ENCODE measurements at places on chromosomes 6 and 20.
A peak's percentile ranks its signal among the peaks of the same experiment; 100 is the strongest.

DNA sequence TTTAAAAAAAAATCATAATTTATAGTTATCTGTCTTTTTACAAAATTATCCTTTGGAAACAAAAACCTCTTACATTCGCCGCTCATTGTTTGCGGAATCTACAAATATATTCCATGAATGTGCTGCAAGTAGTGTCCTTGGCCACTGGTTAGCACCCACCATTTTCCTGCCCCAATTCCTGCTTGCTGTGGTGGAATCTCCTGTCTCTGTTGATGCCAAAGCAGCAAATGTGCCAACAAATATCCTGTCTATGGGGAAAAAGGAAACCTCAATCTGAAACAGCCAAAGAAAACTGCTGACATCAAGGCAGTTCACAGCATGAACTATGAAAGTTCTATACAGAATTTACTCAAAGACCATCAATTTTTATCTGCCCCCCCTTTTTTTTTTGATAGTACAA lies 603.6 kb downstream of the COL12A1 start:
- no peak for DNase-seq
- H3K27ac ChIP-seq: no peak overlapping the region
- no peaks in the 10 kb centered on the region for H3K4me1 ChIP-seq

DNA sequence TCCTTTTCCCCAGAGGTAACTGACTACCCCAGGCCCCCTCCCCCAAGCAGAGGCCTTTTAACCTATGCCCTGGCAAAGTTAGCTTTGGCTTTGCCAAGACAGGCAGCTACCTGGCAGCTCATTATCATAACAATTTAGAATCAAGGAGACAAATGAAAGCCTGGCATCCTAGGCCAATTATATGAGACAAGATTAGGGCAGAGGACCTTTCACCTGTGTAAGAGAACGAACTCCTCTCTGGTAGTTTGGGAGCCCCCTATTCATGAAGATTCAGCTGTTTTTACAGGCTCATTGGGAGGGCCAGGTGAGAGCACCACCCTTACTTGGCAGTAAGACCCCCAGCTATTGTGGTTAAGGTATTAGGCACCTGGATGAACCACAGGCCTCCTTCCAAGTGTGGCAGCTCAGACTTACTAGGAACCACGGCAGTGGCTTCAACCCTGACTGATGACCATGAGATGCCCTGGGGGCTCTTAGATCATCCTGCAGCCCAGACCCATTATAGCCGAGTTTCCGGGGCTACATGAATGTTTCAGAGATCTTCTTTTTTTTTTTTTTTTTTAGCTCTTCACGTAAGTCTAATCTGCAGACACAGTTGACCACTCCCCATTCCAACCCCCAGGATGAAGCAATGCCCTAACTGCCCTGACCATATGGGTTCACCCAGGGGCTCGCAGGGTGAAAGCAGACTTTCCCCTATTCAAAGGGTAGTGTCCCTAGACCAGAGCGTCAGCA lies 56.2 kb downstream of the RAB44 start:
- peaks cover 7% of the 10 kb centered on the region for H3K4me1 ChIP-seq
- no peaks in the 10 kb centered on the region for H3K27me3 ChIP-seq
- H3K27ac ChIP-seq: no peak overlapping the region
- no peak overlapping the region for H3K4me3 ChIP-seq

- no peaks in the 10 kb centered on the region for H3K27me3 ChIP-seq
- no peak for DNase-seq
- no peaks in the 10 kb centered on the region for H3K4me1 ChIP-seq
- no peak overlapping the region for H3K27ac ChIP-seq
- no peak overlapping the region for H3K4me3 ChIP-seq
Measured at GRCh38 chr6:29995340-29995777, 53.0 kb downstream of the HLA-A start.

GRCh38 chr6:169296170-169296569 lies 42.5 kb upstream of the THBS2 start:
- H3K4me1 ChIP-seq: no peaks in the 10 kb centered on the region
- no peak overlapping the region for H3K4me3 ChIP-seq
- DNase-seq: no peak
- H3K27me3 ChIP-seq: no peaks in the 10 kb centered on the region
- no peak overlapping the region for H3K27ac ChIP-seq

- peak; percentile 36 for DNase-seq
- H3K27me3 ChIP-seq: no peaks in the 10 kb centered on the region
- peaks cover 11% of the 10 kb centered on the region for H3K4me1 ChIP-seq
- no peaks in the 10 kb centered on the region for H3K36me3 ChIP-seq
Measured at GRCh38 chr6:44237021-44237812, 9.7 kb upstream of the HSP90AB1 start.

- no peaks in the 10 kb centered on the region for H3K27me3 ChIP-seq
- H3K27ac ChIP-seq: no peak overlapping the region
- no peaks in the 10 kb centered on the region for H3K36me3 ChIP-seq
- DNase-seq: no peak
Measured at GRCh38 chr20:52922436-52922835, 49.7 kb upstream of the TSHZ2 start.

- peaks cover 25% of the 10 kb centered on the region for H3K27me3 ChIP-seq
- H3K27ac ChIP-seq: no peak within 1 kb of the TSS
- peak within 1 kb of the TSS; percentile 72 for H3K4me3 ChIP-seq
- no peak for DNase-seq
- H3K36me3 ChIP-seq: no peaks in the 10 kb centered on the region
Measured at GRCh38 chr6:151493804-151494234, at the start of gene CCDC170. TSS of gene CCDC170 (plus strand) at chr6:151494017. CDS start at chr6:151494129, 112 bp downstream.

DNA sequence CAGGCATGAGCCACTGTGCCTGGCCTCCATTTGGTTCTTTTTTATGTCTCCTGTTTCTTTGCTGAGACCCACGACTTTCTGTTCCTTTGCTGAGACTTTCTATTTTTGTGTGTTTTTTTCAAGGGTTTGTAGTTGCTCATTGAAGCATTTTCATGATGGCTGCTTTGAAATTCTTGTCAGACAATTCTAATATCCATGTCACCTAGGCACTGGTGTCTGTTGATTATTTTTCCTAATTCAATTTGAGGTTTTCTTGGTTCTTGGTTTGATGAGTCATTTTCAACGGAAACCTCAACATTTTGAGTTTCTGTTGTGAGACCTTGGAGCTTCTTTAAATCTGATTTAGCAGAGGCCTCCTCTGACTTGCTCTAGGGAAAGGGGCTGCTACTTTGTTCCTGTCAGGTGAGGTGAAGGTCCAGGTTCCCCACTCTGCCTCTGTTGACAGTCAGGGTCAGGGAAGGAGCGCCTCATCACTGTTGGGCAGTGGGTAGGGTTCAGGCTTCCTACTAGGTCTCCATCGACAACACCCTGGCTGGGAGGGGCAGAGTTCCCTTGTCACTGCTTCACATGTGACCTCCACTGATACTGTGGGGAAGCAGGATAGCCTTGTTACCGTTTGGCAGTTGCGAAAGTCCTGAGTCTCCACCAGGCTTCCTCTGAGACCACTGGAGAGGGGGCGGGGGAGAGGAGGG lies 67.2 kb upstream of the RNF24 start:
- peak overlapping the region; percentile 5 for H3K4me3 ChIP-seq
- peaks cover 16% of the 10 kb centered on the region for H3K4me1 ChIP-seq
- DNase-seq: peak; percentile 26
- peak overlapping the region; percentile 86 for H3K27ac ChIP-seq
- H3K36me3 ChIP-seq: no peaks in the 10 kb centered on the region
- H3K27me3 ChIP-seq: peaks cover 4% of the 10 kb centered on the region

DNA sequence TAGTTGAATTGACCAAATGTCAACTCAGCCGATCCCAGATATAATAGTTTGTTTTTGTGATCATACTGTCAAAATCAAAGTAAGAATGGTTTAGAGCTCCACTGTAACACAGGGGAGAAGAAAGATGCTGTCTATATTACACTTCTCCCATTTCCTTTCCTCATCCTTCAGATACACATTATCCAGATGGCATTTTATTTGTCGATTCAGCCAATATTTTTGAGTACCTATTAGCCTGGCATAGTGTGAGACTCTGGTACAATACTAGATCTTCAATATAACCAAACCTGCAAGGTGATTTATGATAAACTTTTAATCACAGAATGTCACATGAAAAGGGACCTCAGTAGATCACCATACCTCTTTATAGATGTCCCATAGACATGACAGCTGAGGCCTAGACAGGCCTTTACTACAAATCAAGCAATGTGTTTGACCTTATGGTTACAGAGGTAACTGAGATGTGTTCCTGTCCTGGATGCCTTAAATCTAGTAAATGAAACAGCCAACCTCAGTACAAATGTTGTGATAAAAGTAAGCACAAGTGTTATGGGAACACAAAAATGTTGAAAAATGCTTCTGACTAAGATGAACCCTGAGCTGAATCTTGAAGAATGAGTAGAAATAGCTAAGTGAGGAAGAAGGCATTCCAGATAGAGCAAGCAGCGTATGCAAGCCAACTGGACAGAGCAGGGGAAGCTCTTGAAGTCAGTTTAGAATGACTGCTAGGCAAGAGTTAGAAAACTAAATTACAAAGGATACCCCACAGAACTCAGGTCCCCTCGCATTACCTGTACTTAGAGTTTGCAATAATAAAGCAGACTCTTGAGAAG lies 1.9 kb downstream of the FBXO9 start:
- no peaks in the 10 kb centered on the region for H3K27me3 ChIP-seq
- no peak for DNase-seq
- no peak overlapping the region for H3K27ac ChIP-seq
- peaks cover 3% of the 10 kb centered on the region for H3K36me3 ChIP-seq
- H3K4me1 ChIP-seq: peaks cover 24% of the 10 kb centered on the region
- H3K4me3 ChIP-seq: no peak overlapping the region

GRCh38 chr6:63897952-63898351 lies 262.4 kb downstream of the PHF3 start:
- no peak for DNase-seq
- no peaks in the 10 kb centered on the region for H3K36me3 ChIP-seq
- H3K4me3 ChIP-seq: no peak overlapping the region
- H3K27me3 ChIP-seq: no peaks in the 10 kb centered on the region
- H3K4me1 ChIP-seq: no peaks in the 10 kb centered on the region
- no peak overlapping the region for H3K27ac ChIP-seq

- H3K27me3 ChIP-seq: no peaks in the 10 kb centered on the region
- H3K4me3 ChIP-seq: no peak overlapping the region
- DNase-seq: no peak
- no peaks in the 10 kb centered on the region for H3K4me1 ChIP-seq
- no peak overlapping the region for H3K27ac ChIP-seq
Measured at GRCh38 chr6:130968476-130968875, 94.6 kb downstream of the EPB41L2 start.

- DNase-seq: no peak
- H3K4me1 ChIP-seq: no peaks in the 10 kb centered on the region
- no peak overlapping the region for H3K27ac ChIP-seq
- no peak overlapping the region for H3K4me3 ChIP-seq
- no peaks in the 10 kb centered on the region for H3K36me3 ChIP-seq
Measured at GRCh38 chr6:44960898-44961297, 367.2 kb upstream of the RUNX2 start.

GRCh38 chr6:43009124-43009523 lies 4.6 kb downstream of the MEA1 start:
- no peak overlapping the region for H3K4me3 ChIP-seq
- H3K27ac ChIP-seq: no peak overlapping the region
- DNase-seq: peak; percentile 13
- no peaks in the 10 kb centered on the region for H3K27me3 ChIP-seq
- H3K4me1 ChIP-seq: peaks cover 18% of the 10 kb centered on the region

- DNase-seq: no peak
- no peak overlapping the region for H3K27ac ChIP-seq
- no peak overlapping the region for H3K4me3 ChIP-seq
- no peaks in the 10 kb centered on the region for H3K27me3 ChIP-seq
- no peaks in the 10 kb centered on the region for H3K36me3 ChIP-seq
- H3K4me1 ChIP-seq: no peaks in the 10 kb centered on the region
Measured at GRCh38 chr6:91695221-91695620, 1108.3 kb upstream of the MAP3K7 start.

Measured in T-cell (primary cell).